ENCODE measurements at places on chromosomes 2 and 18.

DNA sequence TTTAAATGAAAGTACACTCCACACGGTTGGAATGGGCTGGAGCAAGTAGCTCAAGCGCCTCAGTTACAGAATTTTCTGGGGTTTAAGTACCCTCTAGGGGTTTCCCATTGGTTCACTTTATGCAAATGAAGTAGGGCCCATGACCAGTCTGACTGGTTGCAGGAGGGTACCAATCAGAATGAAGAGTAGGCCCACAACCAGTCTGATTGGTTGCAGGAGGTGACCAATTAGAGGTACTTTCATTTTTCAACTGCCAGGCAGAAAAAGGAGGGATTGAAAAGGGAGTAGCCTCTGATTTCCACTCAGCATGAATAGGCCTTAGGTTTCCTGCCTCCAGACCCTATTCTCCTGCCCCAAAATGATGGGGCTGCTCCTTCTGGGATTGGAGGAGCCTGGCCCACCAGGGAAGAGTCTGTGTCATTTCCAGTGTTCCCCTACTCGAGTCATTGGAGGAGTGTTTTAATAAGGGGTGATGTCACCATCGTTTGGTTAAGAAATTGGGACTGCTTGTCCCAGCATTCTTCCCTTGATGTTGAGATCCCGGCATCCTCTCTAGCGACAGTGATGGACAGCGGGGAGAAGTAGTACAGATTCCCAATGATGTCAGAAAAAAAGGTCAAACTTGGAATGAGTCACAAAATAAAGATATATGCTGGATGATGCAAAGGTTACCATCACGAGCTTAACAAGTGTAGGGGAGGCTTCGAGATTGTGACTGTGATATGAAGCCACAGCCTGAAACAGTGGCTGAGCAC, 210.4 kb downstream of the SH3BP4 start:
- DNase-seq: no peak

GRCh38 chr2:130352237-130352636, 3.6 kb upstream of the PTPN18 start:
- no peak for DNase-seq

DNA sequence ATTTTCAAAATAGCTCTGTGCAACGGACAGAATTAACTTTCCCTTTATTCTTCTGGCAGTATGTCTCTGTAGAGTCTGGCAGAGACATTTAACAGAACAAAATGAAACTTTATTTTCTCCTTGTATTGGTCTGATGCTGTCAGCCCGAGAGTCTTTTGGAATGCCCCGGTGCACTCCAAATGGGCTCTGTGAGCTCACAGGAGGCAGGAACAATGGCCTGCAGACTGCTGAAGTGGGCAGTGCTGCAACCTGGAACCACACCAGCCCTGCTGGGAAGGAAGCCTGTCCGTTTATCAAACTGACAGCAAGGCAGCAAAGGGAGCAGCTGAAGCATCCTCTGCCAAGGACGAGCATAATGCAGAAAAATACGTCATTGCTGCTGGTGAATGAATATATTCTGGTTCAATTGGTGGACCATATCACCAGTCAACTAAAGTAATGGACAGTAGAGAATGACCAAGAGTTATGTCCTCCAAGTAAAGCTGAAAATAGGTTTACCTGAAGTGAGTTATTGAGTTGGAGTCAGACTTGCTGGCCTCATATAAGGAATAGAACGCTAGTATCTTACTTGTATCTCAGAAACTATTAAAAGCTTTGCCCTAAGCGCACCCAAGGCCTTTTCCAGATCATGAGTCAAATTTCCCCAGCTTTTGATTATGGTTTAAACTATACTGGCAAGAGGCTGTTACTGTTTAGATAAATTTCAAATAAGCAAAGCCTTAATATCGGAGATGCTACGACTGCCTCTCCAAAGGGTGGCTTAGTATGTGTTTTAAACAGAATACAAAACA, 207.6 kb upstream of the TANK start:
- peak; percentile 35 for DNase-seq

DNA sequence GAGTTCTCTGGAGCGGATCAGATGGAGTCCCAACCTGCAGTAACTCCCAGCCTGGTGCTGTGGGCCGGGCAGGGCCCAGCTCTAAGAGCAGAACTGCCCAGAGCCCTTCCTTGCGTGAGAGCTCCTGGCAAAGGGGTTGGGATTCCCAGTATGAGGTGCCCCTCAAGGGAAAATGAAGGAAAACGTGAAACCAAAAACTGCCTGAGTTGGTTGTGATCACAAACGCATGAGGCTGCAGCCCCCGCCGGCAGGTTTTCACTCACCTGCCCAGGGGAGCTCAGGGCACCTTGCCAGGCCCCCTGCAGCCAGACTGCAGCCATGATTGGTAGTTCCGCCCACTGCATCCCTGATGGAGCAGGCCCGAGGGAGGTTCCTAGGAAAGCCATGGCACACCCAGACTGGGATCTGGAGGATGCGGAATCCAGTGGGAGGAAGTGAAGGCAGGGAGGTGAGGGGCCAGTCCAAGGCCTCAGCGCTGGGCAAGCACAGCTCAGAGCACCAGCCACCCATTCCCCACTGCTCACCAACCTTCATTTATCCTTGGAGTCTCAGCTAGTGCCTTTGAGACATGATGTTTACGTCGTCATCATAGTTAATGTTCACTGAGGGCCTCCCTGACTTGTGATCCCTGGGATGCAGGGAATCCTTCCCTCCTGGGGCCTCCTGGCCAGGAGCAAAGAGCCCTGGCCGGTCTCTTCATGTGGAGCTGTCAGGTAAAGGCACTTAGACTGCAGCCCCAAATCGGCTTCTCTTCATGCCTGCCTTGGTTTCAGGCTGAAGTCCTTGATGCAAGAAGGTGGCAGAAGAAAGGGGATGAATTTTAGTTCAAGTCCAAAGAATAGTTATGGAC, 103.2 kb downstream of the INHBB start:
- DNase-seq: no peak

DNA sequence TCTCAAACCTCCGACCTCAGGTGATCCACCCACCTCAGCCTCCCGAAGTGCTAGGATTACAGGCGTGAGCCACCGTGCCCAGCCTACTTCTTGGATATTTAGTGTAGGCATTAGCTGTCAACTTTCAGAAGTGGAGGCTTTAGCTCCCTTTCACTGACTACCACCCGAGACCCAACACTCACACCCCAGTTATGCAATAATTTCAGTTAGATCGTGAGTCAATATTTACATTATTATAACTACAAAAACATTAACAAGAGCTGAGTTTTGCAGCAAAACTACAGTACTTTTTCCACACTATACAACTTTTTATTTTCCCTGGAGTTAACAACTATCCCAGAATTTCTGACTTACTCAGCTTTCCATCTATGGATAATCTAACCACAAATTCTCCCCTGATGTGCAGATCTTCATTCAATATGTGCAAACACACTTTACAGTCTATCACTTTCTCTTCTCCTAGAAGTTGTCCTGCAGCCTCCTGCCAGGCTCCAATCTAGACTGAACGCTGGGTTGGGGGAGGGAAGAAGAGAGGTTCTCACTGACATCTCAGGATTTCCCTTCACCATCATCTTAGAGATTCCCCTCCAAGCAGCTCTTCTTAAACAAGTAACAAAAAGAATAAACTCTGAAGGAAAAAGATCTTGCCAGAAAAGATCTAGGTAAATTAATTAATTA, 10.1 kb downstream of the TBC1D8 start:
- DNase-seq: no peak

DNA sequence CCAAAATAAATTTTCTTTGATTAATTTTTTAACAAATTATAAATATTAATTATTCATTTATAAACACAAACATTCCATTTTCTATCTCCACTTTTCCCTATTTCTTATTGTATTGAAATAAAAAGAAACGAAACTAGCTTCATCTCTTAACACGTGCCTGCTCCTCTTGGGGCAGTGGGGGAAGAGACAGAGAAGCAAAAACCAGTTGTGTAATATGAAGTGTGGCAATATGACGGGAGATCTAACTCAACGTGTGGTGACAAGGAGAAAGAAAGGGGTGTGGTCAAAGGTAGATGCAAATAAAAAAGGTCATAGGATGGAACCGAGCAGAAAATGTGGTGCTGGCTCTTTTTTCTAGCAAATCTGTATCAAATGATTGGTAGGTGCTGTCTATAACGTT, 106.9 kb upstream of the SLC8A1 start:
- DNase-seq: no peak

DNA sequence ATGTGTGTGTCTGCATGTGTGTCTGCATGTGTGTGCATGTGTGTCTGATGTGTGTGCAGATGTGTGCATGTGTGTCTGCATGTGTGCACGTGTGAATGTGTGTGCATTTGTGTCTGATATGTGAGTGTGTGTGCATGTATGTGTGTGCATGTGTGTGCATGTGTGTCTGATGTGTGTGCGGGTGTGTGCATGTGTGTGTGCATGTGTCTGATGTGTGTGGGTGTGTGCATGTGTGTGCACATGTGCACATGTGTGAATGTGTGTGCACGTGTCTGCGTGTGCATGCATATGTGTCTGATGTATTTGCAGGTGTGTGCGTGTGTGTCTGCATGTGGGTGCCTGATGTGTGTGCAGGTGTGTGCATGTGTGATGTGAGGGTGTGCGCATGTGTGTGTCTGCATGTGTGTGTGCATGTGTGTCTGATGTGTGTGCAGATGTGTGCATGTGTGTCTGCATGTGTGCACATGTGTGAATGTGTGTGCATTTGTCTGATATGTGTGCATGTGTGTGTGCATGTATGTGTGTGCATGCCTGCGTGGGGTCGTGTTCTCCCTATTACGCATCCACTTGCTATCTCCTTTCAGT, 470.1 kb upstream of the HS6ST1 start:
- no peak for DNase-seq

DNA sequence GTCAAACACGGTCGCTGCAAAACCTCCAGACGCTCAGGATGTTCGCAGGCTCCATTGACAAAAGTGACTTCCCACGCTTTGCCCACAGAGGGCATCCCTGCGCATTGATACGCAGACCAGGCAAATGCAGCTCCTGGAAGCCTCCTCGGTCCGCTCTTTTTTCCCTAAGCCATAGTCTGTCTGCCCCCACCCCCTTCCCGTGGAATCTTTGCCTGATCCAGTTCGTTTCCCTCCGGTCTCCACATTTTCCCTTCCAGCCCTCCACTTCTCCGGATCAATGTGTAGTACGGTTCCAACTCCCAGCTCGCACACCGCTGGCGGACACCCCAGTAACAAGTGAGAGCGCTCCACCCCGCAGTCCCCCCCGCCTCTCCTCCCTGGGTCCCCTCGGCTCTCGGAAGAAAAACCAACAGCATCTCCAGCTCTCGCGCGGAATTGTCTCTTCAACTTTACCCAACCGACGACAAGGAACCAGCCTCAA, at the start of gene DCC:
TSS of gene DCC (plus strand) at position 307 of the 481 bp plus-strand sequence. CDS start 591 bp downstream, outside the sequence.
- DNase-seq: no peak

Data from pulmonary artery endothelial cell (primary cell).